ENCODE measurements at places on chromosomes 2 and 18. TPM values are rescaled to one million over a fixed set of nuclear protein-coding genes. Genes with fewer than 3 reads are reported as not detected.

Gene LOXHD1
- total RNA-seq: not detected

Gene DCC
- 0.39 TPM for total RNA-seq

Gene DUSP28
- 2.3 TPM for total RNA-seq

Gene IL18RAP
- not detected for total RNA-seq

Gene NTSR2
- total RNA-seq: not detected

Gene EDAR
- total RNA-seq: 0.95 TPM

Gene TRIM43
- total RNA-seq: not detected
